ENCODE measurements at places on chromosomes 16 and 17. TPM values are rescaled to one million over a fixed set of nuclear protein-coding genes. Genes with fewer than 3 reads are reported as not detected.

DNA sequence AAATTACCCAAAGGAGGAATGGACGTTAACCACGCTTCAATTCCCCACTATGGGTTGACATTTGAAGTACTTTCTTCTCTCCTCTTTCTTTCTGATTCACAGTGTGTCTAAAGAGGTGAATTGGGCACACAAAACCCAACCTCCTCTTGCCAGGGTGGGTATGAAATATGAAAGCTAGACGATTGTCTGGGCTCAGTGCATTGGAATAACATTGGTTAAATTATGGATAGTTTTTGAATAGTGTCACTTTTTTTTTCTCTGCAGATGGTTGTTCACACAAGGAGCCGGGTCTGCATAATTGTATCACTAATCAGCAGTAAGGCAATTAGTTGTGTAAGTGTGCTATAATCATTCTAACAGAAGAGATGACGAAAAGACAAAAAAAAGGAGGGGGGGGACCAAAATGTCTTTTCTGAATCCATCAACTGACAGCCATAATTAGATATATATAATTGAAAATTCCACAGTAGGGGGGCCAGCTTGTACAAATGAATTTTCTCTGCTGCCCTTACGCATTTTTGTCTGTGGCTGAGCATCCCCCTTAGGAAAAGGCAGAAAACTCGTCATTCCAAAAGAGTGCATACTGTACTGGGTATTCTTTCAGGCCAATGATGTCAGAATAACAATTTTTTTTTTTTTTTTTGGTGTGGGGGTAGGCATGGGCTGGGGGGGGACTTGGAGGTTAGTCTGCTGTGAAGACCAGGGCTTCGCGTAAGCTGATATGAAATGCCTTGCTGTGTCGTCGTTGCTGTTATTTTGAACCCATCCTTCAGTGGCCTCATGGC is 307.5 kb upstream of the SALL1 start:
- no peak for DNase-seq

GRCh38 chr17:80031691-80032430 is 3.8 kb downstream of the TBC1D16 start:
- no peak for DNase-seq

- no peak for DNase-seq
Observed at GRCh38 chr17:74992223-74992622, 4.8 kb downstream of the CDR2L start.

PDP2 gene
- 16.7 TPM for total RNA-seq

GRCh38 chr16:3152991-3153368 is 18.2 kb downstream of the ZNF213 start:
- no peak for DNase-seq

SPATA22 gene
- 1.7 TPM for total RNA-seq

GRCh38 chr17:64599187-64599676 is 62.9 kb downstream of the SMURF2 start:
- peak; percentile 17 for DNase-seq

- DNase-seq, result no peak
Observed at GRCh38 chr16:73739049-73739769, 557.4 kb upstream of the PSMD7 start.

GRCh38 chr17:18146259-18146658 is 37.4 kb upstream of the ALKBH5 start:
- no peak for DNase-seq

ADGRG1 gene
- 9.0 TPM for total RNA-seq

DNA sequence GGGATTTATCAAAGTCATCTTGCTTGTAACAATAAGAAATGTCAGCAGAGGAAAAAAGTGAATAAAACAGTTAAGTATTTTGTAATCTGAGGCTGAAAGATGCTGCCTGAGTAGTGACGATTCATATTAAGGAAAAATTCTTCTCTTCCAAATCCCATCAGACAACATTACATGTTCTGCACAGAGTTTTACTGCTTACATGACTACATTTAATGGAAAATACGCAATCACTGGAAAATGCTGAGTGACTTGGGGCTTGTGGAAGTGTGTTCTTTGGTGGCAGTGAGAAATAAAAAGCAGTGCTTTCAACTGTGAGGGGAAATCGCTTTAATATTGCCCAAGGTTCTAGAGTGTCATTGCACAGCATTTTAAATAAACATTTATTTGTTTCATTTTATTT is 1025.2 kb upstream of the GOT2 start:
- no peak for DNase-seq

LLGL2 gene
- 8.8 TPM for total RNA-seq

DNA sequence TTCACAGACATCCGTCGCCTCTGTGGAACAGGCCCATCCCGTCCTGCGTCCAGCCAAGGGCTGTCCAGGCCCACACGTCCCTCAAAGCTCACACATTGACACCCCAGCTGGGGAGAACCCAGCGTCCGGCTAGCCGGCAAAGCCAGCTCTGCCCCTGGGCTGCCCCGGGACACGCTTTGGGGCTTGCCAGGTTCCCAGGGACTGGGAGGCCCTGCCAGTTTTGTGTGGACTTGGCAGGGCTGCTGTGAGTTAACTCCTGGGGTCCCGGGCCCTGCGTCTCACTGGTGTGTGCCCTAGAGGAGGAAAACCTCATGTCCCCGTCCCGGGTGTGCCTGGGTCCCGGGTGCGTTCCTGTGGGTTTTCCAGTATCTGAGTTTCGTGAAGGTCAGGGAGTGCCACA is 6.3 kb downstream of the SOX8 start:
- no peak for DNase-seq

SRCIN1 gene
- 5.4 TPM for total RNA-seq

DNA sequence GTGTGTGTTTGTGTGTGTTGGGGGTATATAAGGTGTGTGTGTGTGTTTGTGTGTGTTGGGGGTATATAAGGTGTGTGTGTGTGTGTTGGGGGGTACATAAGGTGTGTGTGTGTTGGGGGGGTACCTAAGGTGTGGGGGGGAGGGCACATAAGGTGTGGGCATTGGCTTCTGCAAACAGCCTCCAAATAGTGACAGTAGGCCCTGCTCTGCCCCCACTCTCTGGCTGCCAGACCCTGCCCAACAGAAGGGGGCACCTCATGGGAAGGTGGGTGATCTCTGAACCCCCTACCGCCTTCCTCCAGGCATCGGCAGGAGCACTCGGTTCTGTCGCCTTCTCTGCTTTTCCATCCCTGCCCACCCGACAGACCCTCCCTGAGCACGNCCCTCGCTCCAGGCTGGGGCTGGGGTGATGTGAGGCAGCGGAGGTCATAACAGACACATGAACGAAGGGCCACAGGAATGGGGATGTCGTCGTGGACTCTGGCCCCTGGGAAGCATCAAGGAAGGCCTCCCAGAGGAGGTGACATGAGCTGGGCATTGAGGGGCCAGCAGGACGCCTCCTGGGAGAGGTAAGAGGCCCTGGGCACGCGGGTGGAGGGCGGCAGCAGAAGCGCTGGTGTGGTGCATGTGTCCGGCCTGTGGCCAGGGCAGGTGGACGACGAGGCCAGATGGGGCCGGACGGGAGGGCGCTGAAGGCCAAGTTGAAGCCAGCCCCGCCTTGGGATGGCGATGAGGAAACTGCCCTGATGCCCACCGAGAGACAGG is 136.6 kb upstream of the RPH3AL start:
- DNase-seq, result no peak

DNA sequence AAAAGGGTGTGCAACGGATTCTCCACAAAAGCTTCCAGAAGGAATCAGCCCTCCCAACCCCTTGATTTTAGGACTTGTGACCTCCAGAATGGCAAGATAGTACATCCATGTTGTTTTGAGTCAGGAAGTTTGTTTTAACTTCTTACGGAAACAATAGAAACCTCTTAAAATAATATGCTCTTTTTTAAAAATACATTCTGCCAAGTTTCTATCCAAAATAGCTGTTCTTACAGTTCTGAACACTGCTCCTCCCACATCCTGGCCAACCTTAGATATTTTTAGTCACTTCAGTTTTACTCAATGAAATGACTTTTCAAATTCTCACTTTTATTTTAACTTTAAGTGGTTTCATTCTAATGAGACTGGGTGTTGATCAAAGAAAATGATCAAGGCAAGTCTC is 156.4 kb downstream of the ZNF18 start:
- no peak for DNase-seq

DNA sequence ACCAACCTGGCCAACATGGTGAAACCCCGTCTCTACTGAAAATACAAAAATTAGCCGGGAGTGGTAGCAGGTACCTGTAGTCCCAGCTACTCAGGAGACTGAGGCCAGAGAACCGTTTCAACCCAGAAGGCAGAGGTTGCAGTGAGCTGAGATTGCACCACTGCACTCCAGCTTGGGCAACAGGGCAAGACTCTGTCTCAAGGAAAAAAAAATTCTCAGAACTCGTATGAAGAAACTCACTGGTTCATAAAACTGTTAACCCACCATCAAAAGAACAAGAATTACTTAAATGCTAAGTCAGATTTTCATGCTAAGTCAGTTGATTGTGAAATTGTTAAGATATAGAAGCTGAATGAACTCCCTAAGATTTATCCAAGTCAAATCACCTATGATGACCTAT is 31.3 kb downstream of the SLC39A11 start:
- DNase-seq, result no peak

GRCh38 chr17:61411261-61412142 is 11.9 kb downstream of the TBX2 start:
- no peak for DNase-seq

- DNase-seq, result peak; percentile 80
Observed at GRCh38 chr17:63478814-63479494, 2.1 kb downstream of the ACE start.

GRCh38 chr16:24745791-24746190 is 16.3 kb downstream of the TNRC6A start:
- DNase-seq, result no peak

- DNase-seq, result no peak
Observed at GRCh38 chr16:79318143-79318899, 282.2 kb downstream of the MAF start.

GRCh38 chr16:88793251-88793954 is 8.4 kb upstream of the PIEZO1 start:
- no peak for DNase-seq

DNA sequence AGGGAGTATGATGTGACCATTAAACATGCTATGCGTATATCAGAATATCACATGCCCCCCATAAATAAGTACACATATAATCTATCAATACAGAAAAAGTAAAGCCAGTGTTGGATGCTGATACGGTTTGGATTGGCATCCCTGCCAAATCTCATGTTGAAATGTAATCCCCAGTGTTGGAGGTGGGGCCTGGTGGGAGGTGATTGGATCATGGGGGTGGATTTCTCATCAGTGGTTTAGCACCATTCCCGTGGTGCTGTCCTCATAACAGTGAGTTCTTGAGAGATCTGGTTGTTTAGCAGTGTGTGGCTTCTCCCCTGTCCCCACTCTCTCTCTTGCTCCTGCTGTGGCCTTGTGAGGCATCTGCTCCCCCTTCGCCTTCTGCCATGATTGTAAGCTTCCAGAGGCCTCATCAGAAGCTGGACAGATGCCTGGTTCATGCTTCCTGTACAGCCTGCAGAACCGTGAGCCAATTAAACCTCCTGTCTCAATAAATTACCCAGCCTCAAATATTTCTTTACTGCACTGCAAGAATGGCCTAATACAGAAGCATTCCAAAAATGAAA is 88.9 kb downstream of the AATF start:
- DNase-seq, result no peak

- no peak for DNase-seq
Observed at GRCh38 chr17:82121246-82121645, 23.2 kb upstream of the FASN start.

- no peak for DNase-seq
Observed at GRCh38 chr17:4170639-4171280, 27.8 kb downstream of the CYB5D2 start.

GRCh38 chr17:4940555-4941318 is 669 bp downstream of the RNF167 start:
- DNase-seq, result no peak

DNA sequence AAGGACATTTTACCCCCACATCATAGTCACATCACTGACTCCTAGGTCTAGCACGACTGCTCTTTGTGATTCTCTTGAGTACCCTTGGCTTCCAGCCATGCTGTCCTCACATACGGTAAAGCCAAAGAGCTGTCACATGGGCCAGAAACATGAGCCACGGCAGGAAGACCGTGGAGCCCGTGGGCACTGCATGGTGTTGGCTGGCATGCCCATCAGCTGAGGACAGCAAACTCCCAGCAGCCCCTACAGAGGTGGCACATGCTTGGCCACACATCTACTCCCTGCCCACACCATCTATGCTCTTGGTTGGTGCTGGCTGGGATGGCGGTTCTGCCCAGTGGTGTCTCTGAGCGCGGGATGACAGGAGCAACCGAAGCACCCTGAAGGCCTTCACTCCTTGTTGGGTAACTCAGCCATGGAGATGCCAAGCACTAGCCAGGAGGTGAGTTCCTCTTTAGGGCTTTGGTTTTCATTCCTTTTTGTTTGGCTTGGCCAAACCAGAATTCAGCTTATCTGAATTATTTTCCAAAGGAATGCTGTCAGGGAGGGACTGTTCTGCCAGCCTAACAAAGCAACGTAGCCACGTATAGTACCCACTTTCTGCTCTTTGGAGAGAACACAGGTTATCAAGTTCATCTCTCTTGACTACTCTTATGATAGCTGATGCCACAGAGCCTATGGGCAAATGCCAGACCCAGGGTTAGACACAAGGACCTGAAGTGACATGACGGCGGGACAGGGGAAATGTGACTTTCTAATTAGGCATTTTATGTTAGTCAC is 10.0 kb downstream of the TNFAIP1 start:
- DNase-seq, result no peak

- no peak for DNase-seq
Observed at GRCh38 chr16:22352723-22353122, 21.7 kb downstream of the CDR2 start.

- DNase-seq, result no peak
Observed at GRCh38 chr17:7352910-7353635, 1.1 kb downstream of the KCTD11 start.

MPV17L gene
- 12.0 TPM for total RNA-seq

All from tibial nerve (tissue), 4 donors.